PC-9 (cell line): ENCODE measurements at places on chromosomes 7 and 10.

GRCh38 chr10:4242561-4243035 lies 457.6 kb upstream of the KLF6 start:
- peak; percentile 40 for DNase-seq

DNA sequence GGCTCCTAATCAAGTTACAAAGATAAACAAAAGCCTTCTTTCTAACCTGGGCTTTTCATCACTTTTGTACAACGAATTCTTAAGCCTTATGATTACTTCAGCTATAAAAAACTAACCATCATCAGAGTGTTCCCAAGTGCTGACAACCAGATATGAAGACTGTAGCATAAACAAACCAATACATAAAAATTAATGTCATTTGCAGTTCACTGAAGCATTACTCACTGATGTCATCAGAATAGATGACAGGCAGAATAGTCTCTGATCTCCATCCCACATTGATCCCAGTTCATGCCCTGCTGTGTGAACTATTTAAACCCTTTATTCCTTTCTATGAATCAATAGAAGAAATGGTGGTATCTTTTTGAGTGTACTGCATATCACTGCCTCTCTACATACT lies 84.4 kb downstream of the DNAJC1 start:
- DNase-seq = no peak

DNA sequence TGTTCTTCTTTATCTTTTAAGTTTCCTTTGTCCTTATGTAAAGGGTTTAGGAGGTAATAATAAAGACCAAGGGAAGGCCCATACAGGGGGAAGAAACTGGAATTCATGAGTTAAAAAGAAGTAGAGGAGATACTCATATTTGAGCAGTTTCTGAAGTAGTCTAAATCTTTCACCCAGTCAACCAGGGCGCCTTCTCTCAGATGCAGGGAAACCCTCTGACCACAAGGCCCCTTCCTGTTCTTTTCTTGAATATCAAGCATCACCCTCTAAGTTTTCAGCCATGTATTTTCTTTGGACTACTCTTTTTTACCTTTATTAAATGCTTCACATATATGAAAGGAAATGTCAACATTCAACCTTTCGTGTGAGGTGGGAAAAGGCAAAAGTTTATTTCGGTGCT lies 630.8 kb downstream of the SUGCT start:
- no peak for DNase-seq

- no peak for DNase-seq
These were observed 50.7 kb downstream of the PDGFA start for GRCh38 chr7:468681-469562.

- DNase-seq = no peak
These were observed 202.8 kb upstream of the NOBOX start for GRCh38 chr7:144606261-144606660.

DNA sequence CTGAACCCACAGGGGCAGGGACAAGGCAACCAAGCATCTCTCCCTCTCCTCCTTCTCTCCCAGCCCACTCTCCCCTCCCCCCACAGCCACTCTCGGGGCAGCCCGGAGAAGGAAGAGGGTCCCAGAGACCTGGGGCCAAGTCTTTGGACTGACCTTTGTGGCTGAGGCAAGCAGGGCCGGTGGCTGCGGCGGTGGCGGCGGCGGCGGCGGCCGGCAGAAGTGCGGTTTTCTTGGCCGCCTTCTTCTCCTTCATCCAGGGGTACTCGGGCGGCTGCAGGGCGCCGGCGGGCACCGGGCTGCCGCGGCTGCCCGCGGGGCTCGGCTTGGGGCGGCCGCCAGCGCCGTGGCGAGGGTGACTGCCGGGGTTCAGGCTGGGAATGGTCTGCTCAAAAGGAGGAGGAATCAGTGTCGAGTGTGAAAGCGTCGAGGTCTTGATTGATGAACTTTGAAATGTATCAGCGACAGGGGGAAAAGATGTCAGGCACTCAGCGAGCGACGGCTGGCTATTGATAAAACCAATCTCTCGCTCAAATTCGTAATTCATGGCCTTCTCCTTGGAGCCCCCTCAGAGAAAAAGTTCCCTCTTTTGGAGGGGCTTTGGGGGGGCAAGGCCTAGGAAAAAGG lies 414 bp downstream of the HOXA2 start:
- no peak for DNase-seq

DNA sequence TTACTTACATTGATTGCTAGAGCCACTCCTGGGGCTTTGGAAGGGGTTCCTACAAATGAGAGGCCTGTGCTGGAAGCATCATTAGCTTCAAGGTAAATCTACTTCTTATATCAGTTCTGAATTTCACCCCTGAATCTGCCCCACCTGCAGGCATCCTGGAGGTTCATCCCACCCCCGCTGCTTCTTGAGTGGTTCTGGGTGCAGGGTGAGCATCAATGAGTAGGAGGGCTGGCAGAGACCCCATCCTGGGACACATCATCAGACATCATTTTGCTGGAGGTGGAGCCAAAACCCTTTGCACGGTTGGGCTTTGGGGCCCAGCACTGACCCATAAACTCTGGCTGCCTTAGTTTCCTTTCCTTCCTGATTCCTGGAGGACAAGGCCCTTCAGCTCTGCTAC lies 143.7 kb downstream of the PTPN20 start:
- DNase-seq = no peak

DNA sequence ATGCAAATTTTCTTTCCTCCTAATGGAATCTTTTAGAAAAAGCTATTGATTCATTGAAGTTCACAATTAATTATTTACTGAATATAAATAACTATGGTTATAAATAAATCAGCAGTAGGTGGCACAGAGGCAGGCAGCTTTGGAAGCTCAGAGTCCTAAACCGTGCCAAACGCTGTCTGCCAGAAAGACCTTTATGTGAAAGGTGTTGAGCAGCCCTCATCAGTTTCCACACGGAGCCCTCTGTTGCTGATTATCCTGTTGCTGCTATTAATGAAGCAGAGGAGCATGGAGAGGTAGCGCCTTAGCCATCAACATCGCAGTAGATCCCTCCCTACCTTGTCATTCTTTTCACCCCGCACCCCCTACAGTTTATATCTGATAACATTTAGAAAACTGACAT lies 51.0 kb downstream of the RTKN2 start:
- DNase-seq = no peak

DNA sequence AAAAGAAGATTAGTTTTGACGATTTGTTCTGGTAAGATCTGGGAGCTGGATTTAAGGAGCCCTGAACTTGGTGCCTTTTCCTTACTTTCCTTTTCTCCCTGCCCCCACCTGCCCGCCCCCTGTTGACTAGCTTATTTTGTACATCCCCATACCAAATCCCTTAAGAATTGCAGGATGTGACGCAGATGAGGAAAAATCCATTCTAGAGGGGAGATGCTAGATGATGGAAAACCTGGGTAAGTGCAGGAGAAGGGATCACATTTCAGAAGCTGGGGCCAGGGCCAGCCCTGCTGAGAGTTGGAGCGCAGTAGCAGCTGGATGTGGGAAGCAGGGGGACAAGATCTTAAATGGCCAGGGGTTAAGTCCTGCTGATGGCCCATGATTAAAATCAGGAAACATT lies 93.9 kb downstream of the CCDC3 start:
- DNase-seq = no peak

- DNase-seq = no peak
These were observed 70.1 kb downstream of the RNF133 start for GRCh38 chr7:122628651-122629411.

DNA sequence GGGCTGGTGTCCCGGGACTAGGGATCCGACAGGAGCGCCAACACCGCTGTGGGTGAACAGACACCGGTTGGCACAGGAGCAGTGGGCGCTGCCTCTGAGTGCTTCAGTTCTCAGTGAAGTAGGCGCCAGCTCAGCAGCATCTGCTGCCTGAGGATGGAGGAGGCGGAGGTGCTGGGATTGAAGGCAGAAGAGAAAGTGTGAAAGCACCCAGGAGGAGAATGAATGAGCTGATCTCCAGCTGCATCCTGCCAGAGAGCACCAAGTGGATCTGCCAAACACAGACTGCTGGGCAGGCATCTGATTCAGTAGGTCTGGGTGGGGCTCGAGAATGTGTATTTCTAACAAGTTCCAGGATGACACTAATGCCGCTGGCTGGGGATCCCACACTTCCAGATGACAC lies 74.5 kb downstream of the LANCL2 start:
- DNase-seq = no peak

DNA sequence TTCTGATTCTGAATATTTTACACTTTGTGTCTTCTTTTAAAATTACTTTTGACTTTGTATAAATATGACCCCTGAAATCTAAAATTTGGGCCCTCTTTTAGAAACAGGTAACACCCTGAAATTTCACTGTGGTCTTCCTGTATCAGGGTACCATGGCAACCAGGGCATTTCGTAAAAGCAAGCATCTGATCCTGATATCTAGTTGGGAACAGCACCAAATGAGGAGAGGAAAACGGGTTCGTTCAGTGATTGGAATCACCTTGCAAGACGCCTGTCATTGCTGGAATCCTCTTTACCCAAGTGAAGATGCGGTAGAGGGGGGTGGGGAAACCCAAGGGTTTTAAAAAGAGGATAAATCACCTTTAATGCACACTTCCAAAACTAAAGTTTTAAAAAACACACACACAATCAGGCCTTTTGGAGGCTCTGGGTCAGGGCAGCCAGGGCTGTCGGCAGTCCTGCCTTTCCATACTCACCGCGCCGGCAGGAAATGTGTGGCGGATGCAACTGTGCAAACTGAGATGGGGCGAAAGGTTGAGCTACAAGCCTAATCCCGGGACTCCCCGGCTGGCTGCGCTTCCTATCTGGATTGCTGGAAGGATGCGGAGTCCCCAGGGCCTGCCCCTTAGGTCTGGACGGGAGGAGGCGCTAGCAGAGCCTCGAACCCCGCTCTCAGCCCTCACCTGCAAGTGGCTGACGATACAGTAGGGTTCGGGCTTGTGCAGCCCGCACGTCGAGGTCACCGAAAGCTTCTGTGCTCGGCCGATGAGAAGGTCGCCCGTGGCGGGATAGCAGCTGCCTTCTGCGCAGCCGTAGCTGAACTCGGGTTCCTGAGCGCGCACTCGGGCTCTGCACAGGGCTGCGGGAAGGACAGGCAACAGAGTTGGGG lies 1.8 kb downstream of the LAMB1 start:
- DNase-seq = no peak

GRCh38 chr10:22962817-22963216 lies 35.0 kb downstream of the ARMC3 start:
- DNase-seq = no peak

- peak; percentile 76 for DNase-seq
These were observed 290.7 kb downstream of the CCDC3 start for GRCh38 chr10:12710594-12711349.

- DNase-seq = no peak
These were observed 45.8 kb downstream of the SUFU start for GRCh38 chr10:102549549-102549948.

DNA sequence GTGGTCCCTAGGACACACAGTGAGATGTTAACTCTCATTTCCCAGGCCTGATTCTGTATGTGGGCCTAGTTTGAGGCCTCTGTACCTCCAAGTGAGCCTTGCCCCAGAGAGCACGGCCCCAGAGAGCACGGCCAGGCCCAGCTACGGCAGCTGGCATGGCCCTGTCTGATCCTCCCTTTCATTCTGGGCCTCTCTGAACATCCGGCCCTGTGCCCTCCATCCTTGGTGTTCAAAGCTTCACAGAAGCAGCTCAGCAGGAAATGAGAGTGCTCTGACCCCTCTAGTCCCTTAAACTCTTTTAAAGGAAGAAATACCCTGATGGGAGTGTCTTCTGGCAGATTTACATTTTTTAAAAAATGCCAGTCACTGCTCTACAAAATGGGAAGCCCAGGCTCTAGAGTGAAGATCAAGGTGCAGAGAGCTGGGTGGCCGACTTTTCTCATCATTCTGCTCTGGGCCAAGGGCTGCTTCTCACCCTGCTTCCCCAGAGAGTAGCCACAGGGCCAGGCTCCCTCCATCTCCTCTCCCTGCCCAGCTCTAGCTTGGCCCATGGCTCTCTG lies 171.9 kb downstream of the RPS24 start:
- DNase-seq = no peak

DNA sequence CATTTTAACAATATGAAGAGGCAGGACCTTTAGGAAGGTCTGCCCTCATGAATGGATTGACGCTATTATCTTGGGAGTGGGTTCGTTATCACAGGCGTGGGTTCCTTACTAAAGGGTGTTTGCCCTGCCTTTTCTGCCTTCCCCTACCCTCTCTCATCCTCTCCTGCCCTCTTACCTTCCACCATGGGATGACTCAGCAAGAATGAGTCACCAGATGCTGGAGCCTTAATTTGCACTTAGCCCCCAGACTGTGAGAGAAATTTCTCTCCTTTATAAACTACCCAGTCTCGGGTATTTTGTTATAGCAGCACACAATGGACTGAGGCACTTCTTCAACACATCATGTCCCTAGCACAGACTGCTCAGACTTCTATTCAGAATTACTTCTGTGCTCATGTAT lies 31.4 kb upstream of the ZNF32 start:
- DNase-seq = no peak

GRCh38 chr10:36671607-36672006 lies 453.8 kb upstream of the ANKRD30A start:
- DNase-seq = no peak

GRCh38 chr7:77710861-77711260 lies 14.6 kb downstream of the RSBN1L start:
- DNase-seq = no peak

DNA sequence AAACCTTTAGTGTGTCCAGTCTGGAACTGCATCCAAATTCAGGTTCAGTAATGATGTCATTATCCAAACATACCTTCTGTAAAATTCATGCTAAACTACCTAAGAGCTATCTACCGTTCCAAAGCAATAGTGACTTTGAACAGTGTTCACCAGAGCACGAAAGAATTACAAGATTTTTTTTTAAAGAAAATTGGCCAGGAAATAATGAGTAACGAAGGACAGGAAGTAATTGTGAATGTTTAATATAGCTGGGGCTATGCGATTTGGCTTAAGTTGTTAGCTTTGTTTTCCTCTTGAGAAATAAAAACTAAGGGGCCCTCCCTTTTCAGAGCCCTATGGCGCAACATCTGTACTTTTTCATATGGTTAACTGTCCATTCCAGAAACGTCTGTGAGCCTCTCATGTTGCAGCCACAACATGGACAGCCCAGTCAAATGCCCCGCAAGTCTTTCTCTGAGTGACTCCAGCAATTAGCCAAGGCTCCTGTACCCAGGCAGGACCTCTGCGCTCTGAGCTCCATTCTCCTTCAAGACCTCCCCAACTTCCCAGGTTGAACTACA lies 694 bp upstream of the FAS start:
- DNase-seq = peak; percentile 50

GRCh38 chr10:36765782-36766414 lies 359.5 kb upstream of the ANKRD30A start:
- no peak for DNase-seq

- no peak for DNase-seq
These were observed 3.8 kb upstream of the ZNRF2 start for GRCh38 chr7:30280631-30281030.

GRCh38 chr7:76247938-76248337 lies 46.2 kb downstream of the SRRM3 start:
- no peak for DNase-seq

DNA sequence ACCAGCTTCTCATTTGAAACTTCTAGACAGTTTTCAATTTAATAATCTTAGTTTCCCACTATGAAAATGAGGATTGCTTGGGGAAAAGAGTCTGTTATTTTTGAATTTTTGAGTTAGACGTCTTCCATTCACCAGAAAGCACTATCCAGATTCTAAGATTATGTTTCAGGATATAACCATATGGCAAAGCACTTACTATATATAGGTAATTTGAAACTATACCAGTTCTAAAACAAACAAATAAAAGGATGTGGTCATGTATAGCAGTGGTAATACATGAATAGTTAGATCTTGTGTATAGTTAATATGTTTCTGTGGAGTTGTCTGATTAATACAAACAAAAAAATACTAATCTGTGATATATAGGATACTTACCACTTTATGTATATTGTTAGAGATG lies 320.0 kb downstream of the EXOC4 start:
- DNase-seq = no peak
